ENCODE measurements at places on chromosomes 4 and X.
A peak's percentile ranks its signal among the peaks of the same experiment; 100 is the strongest.

GRCh38 chr4:117623326-117623725 is 411.0 kb upstream of the NDST3 start:
- no peak for DNase-seq

GRCh38 chr4:51930557-51930956 is 87.6 kb downstream of the DCUN1D4 start:
- DNase-seq = no peak

- no peak for DNase-seq
These were observed 253.2 kb upstream of the GK2 start for GRCh38 chr4:79661196-79661595.

- no peak for DNase-seq
These were observed 132.2 kb upstream of the NDP start for GRCh38 chrX:44105228-44105913.

DNA sequence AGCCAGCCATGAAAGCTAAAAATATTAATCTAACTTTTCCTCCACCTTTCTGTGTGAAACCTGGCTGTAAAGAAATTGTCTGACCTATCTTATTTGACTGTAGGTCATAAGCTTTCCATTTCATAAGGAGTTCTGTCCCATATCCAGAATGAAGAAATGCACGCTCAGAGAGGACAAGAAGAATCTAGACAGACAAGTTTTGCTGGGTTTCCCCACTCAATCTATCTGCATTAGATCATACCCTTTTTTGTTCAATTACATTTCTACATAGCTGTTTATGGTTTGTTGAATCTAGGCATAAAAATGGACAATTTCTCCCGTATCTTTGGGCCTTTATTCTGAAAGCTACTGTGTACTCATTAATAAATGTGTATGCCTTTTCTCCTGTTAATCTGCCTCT is 1495.1 kb downstream of the C4orf33 start:
- no peak for DNase-seq

DNA sequence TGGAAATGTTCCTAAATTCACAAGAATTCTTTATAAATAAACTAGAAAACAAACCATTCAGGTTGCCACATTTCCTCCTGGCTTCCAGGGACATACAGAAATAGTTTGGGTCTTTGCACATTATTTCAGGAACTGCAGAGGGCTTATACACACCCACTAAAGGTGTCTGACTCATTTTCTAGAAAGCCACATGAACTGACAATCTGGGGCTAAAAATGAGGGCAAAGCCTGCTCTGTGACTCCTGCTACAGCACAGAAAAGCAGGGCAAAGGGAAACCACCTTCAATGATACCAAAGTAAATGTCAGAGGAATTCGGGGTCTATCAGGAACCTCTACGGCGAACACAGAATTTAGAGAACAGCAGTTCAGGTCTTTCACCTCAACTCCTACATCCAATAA is 112.2 kb upstream of the MAP3K15 start:
- no peak for DNase-seq

DNA sequence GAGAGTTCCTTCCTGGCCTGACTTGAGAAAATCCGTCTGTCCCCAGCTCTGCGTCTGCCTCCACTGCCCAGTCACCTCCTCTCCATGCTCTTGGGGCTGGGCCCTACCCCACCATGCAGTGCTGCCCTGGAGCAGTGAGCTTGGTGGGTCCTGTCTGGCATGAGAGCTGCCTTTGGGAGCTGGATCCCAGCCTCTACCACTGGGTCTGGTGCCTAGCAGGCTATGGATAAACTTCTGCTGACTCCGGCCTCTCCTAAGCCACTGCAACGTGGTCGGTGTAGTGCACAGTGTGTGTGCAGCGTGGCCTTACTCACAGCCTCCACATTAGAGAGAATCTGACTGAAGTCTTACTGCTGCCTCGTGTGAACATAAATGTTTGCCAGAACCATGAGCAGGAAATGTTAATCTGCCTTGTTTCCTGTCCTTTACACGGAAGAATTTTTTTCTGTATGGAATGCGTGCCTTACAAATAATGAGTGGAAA is 47.6 kb downstream of the HTT start:
- no peak for DNase-seq

DNA sequence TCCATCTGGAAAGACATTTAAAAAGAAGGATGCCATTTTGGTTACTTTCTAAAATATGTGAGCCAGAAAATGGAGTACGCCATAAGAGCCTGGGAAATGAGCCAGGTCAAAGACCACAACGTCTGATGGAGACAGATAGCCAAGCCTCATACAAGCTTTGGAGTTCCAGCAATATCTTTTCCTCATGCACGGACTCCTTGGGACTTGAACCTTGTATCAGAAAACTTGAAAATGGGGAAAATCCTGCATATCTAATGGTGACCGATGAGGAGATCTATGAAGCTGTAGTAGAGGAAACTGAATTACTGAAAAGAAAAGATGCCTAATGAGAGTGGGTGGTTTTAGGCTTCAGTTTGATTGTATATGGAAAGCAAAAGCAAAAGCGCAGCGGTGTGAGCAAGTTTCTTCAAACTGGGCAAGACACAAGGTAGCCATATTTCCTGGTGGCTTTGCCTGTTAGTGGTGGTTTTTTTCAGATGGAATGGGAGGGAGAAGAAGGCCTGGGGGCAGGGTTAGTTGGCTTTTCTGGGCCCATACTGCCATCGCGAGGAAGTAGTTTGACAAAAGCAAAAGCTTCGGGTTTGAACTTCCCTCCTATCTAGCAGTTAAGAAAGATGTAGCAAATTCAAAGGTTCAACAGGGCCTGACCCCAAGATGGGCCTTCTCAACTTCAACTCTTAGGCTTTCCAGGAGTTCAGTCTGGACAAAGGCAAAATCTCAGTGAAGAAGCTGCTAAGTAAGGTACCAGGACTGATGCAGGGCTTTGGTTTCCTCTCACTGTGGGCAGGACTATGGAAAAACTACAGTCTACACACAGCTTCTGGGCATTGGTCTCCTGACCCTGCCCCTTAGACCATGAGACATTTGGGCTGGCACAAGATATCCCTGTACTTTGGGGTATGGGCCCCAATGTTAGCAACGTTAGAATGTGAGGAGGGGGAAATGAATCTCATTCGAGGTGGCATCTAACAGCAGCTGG is 210.0 kb upstream of the STK26 start:
- peak; percentile 46 for DNase-seq

GRCh38 chr4:98262431-98262830 is 1.2 kb downstream of the RAP1GDS1 start:
- DNase-seq = no peak
